ENCODE measurements at places on chromosomes 3 and 15.

DNA sequence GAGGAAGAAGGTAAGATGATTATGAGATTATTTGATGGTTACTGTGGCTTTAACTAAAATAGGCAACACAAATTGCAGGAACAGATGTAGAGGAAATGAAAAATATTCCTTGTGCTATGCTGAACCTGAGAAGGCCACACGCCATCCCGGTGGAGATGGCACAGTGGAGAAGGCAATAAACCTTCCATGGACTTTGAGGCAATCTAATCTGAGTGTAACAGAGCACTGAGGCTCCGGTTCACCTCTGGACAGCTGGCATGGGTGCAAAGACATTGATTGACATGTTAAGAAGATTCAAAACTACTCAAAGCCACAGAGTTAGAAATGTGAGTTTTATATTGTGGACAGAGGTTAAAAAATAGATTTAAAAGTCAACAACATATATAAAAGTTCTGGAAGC lies 535.7 kb downstream of the AGBL1 start:
- no peak for DNase-seq

- DNase-seq: no peak
These were observed 633.7 kb downstream of the MECOM start for GRCh38 chr3:169029674-169030285.

GRCh38 chr3:42780892-42781700 lies 8.0 kb upstream of the CCDC13 start:
- DNase-seq: peak; percentile 14

- no peak for DNase-seq
These were observed 86.9 kb upstream of the COL8A1 start for GRCh38 chr3:99551520-99551919.

DNA sequence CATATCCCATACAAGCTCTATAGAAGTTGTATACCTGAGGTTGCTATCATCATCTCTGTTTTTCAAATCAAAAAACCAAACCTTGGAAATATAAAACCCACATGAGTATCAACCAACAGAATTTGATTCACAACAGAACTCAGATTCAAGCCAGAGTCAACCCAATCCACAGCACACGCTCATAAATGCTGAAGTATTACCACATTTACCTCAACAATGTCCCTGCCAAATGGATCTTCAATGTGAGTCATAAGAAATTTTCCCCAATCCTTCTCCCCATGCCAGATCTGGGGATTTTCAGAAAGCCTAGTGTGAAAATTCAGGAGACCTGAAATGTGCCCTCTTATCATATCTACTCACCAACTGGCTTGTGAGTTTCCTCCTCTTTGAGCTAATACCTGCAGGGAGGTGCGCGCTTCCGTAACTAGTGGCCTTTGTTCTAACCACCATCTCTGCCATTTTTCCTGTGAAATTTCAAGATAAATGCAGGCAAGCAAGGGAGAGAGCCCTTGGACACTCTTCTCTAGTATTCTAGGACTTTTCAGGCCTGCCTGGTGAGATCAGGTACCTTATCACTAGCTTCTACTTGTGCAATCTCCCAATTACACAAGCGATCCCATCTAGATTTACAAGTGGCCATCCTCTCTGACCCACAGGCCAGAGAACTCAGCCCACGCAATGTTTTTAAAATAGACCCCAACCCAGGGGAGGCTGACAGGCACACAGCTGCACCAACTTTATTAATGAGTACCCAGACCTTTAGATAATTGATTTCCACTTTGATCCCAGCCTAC lies 1076.9 kb upstream of the CFAP20DC start:
- no peak for DNase-seq

DNA sequence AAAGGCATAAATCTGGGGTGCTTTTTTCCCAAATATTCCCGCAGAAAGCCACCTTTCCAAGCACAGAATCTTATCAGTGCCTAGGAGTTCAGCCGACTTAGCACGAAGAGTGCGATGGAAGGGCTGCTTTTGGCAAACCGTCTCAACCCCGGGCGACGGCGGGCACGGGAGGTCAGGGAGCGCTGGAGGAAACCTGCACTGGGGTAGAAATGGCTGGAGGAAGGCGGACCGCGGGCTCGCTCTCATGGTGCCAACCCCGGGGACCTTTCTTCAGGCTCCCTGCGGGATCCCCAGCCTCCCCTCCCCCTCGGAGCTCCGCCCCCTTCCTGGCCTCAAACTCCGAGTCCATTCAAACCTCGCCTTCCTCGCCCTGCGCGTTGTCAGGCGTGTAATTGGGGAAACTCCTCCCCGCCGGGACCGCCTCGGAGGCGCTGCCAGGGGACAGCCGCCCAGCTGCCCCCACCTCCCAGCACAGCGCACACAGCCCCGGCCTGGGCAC lies at the start of gene GABRG3:
TSS of gene GABRG3 (plus strand) at position 470 of the 499 bp plus-strand sequence.
- no peak for DNase-seq

- DNase-seq: no peak
These were observed 80.3 kb upstream of the ABHD17C start for GRCh38 chr15:80614711-80615360.

DNA sequence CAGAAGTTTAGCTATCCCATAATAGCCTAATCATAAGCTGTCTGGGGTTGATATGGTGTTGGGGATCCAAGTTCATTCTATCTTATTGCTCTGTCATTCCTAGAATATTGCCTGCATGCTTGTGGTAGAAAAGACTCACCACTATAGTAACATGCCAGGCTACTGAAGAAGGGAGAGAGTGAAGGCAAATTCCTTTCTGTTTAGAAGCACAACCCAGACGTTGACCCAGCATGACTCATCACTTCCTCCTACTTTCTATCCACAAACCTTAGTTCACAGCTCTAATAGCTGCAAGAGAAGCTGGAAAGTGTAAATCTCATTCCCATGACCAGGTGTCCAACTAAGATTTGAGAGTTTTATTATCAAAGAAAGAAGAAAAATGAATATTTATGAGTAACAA lies 57.8 kb upstream of the NMD3 start:
- no peak for DNase-seq

DNA sequence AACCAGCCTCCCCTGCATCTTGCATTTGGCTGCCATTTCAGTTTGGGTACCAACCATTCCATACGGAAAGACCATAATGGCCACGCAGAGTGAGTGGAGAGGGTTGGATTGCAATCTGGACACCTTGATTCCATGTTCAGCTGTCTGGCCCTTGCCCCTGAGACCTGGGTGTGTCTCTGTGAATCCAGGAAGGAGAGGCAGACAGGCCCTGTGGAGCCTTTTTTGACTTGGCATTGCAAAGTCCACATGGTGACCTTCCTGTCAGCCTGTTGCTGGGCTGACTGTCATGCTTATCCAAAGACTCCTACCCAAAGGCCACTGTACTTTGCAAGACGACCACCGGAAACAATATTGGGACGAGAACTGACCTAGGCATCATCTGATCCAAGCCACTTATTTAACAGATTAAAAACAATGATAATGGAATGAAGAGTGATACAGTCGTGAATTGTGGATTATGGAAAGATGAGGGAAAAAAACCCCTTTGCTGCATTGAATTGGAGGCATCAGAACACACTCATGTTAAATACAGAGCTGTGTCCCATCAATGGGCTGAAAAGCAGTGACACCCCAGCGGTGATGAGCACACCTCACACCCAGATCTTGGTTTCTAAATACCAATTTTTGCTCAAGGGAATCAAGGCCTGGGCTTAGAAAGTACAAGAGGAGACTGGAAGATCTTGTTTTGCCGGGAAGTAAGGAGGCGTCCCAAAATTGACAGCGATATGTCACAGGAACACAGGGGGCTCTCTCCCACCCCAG lies 86.0 kb downstream of the LRRK1 start:
- no peak for DNase-seq

DNA sequence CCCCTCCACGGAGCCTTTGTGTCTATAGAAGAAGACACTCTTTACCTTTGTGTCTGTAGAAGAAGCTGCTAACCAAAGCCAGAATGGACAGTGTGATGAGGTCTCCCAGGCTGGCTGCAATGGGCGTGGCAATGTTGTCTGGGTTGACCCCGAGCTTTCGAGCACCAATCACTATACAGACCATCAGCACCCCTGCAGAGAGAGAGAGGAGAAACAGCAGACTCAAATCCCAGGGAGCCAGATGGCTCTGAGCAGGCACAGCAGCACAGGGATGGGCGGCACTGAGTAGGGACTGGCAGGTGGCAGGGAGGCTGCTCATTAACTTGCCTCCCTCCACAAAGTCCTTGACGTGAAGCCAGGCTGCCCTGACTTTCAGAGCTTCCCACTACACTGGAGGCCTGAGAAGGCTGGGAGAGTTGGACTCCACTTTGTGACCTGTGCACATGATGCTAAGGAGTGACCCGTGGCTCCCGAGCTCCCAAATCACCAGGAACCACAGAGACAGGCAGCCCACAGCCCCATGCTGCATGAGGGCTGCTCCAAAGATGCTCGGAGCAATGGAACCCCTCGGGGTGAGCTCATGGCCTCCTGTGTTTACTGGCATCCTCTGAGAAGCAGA lies 53.9 kb downstream of the ROPN1B start:
- no peak for DNase-seq

GRCh38 chr3:17021614-17022013 lies 136.9 kb downstream of the PLCL2 start:
- no peak for DNase-seq

- no peak for DNase-seq
These were observed 14.4 kb downstream of the PLA2G4F start for GRCh38 chr15:42141795-42142667.

GRCh38 chr15:72306211-72306785 lies 13.7 kb downstream of the CELF6 start:
- DNase-seq: peak; percentile 77

DNA sequence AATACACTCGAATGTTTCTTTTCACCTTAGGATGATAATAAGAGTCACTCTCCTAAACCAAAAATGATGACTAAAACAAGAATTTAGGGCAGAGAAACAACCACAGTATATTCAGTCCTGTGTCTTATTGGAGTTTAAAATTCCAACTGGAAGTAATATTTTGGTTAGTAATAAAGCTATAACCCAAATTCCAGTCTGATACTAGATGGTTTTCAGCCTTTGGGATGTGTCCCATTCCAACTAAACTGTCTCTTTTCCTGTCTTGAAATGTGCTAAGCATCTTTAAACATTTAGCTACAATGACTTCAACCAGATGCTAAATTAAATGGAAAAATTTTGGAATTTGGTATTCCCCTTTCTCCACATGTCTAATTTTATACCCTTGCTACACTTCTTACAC lies 510.0 kb downstream of the ROBO1 start:
- DNase-seq: no peak

DNA sequence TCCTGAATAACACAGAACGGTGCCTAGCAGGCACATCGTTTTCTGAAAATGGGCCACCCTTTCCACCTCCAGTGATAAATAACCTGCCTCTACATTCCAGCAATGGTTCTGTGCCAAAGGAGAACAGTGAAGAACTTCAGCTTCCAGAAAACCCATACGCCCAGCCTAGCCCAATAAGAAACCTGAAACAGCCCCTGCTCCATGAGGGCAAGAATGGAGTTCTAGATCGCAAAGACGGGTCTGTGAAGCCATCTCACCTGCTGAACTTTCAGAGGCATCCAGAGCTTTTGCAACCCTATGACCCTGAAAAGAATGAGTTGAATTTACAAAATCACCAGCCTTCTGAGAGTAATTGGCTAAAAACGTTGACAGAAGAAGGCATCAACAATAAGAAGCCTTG lies 61.9 kb downstream of the CGNL1 start:
- DNase-seq: no peak

DNA sequence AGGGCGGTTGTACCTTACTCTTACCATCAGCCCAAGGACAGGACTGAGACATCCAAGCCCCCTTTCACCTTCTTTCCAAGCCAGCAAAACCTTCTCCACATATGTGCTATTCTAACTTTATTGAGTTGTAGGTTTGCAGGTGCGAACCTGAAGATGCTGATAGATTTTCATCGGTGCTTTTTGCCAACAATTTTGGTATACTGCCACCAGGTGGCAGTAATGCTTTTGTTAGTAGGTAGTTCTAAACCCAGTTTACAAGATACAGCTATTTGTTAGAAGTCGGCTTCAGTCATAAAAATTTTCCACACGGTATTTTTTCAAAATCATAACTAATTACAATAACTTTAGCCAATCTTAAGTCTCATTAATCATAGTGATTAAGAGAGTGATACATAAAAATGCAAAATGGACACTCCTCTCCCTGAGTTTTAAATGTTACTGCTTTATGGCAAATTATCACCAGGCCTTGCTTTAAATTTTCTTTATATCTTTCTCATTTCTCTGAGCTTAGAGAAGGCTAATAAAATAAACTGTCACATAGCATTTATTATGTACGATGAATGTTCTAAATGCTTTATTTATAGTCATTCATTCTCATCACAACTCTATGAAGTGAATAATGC lies 636 bp downstream of the TBC1D21 start:
- peak; percentile 28 for DNase-seq

GRCh38 chr3:134251731-134252391 lies 1.2 kb upstream of the RYK start:
- no peak for DNase-seq

DNA sequence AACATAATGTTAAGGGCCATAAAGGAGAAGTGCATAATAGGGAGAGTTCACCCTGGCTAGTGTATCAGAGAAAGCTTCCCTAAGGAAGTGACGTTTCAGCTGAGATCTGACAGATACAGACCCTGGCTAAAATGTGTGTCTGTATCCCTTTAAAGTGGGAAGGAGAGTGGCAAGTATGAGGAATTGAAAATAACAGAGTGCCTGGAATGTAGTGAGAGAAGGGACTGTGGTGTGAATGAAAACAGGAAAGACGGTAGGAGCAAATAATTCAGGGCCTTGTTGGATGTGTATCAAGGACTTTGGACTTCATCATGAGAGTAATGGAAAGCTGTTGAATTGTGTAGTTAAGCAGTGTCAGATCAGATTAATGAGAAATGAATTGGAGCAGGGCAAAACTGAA lies 30.5 kb downstream of the NEO1 start:
- DNase-seq: no peak

DNA sequence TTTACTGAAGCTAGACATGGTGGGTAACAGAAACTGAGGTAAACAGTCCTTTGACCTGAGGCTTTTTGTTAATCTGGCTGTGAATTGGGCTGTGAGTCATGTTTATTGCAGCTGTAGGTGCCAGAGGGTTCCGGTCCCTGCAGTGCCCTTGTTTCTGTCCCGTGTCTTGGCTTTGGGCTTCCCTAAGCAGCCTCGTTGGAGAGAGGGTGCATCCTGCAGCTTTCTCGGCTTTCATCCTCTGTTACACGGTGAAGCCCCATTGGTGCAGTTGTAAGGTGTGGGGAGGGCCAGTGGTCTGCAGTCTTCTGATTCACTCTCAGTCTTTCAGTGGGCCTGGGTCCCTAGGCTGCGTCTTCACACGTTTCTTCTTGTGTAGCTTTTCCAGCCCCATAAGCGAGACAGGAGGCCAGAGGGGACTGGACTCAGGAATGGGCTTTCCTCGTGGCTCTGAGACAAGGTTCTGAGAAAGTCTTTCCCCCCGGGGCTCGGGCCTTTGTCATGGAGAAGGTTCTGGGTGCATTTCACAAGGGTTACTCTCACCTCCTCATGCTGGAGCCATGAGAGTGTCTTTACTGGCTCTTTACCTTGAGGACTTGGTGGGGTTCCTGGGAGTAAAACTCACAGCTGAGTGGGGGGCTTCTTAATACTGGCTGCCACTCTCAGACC lies 33.1 kb downstream of the ASB7 start:
- DNase-seq: no peak
